Natural killer cell (primary cell): ENCODE measurements at places on chromosomes 2 and 18. TPM values are rescaled to one million over a fixed set of nuclear protein-coding genes. Genes with fewer than 3 reads are reported as not detected.
A peak's percentile ranks its signal among the peaks of the same experiment; 100 is the strongest.

GRCh38 chr2:63772061-63772460 lies 69.6 kb upstream of the UGP2 start:
- no peak for DNase-seq

- DNase-seq: no peak
These were observed 261.5 kb downstream of the PTGR3 start for GRCh38 chr18:74947417-74947816.

The ASXL2 gene
- 27.8 TPM for total RNA-seq

DNA sequence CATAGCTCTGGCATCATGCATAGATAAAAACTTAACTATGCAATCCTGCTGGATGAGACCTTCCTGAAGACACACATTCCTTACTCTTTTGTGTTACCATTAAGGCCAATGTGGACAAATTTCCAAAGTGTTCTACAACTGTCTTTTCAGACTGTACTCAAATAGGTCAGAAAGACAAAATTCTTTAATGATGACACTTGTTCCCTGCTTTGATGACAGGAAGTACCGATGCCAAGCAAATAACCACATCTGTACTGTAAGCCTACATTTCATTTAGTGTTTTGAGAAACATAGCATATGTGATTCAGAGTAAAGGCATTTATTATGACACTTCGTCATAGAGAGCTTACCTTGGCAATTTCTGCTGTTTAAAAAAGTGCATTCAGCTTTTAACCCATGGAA lies 55.0 kb downstream of the PMAIP1 start:
- DNase-seq: no peak

DNA sequence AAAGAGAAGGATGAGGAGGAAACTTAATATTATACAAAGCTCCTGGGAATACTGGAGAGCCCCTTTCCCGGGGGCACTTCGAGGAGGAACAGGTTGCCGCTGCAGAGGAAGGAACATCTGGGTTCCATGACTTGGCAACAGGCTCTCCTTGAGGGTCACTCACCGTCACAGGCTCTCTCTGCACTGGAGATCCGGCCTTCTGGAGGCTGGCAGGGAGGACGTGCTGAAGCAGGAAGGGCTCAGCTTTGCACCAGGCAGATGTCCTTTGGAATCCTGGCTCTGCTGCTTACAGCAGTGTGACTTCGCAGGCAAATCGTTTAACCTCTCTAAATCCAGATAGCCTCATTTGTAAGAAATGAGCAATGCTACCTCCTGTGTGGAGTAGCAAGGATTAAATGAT lies 2.9 kb upstream of the DPYSL5 start:
- DNase-seq: no peak

GRCh38 chr2:156211318-156211717 lies 121.2 kb downstream of the NR4A2 start:
- DNase-seq: no peak

DNA sequence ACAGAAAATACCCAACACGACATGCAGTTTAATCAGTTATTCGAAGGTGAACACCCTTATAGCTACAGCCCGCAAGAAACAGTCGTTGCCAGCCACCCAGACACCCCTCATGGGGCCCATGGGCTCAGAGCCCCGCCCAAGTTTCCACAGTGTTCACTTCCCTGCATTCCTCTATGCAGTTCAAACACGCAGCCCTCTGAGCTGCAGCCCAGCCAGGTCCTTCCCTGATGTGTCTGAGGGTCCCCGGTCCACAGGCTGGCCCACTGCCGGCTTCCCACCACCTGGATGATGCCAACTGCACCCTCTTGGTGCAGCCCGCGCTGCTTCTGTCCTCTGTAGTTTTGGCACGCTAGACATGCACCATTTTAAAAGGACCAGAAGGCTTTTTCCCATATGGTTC lies 87.4 kb downstream of the ZNF516 start:
- DNase-seq: no peak

The WDSUB1 gene
- total RNA-seq: 13.7 TPM

The SCYGR8 gene
- not detected for total RNA-seq

- no peak for DNase-seq
These were observed 73.3 kb upstream of the OTOS start for GRCh38 chr2:240213476-240214421.

- no peak for DNase-seq
These were observed 117.0 kb downstream of the GRB14 start for GRCh38 chr2:164504253-164504652.

DNA sequence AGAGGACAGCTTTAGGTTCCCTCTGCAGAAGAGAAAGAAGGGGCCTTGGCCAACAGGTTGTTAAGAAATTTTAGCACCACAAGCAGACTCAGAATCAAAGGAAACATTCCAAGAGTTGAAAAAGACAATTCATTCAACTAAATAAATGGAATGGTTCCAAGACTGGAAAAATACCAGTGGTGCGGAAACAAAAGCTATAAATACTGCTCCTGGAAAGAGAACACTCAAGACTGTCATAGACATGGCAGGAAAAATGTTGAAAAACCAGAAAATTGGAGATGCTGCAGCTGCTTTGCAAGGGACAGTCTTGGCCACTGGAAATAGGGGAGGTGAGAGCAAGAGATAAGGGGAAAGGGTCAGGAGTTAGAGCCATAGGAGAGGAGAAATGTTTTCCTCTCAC lies 312.7 kb upstream of the CYRIA start:
- DNase-seq: no peak

The COMMD1 gene
- 24.3 TPM for total RNA-seq

DNA sequence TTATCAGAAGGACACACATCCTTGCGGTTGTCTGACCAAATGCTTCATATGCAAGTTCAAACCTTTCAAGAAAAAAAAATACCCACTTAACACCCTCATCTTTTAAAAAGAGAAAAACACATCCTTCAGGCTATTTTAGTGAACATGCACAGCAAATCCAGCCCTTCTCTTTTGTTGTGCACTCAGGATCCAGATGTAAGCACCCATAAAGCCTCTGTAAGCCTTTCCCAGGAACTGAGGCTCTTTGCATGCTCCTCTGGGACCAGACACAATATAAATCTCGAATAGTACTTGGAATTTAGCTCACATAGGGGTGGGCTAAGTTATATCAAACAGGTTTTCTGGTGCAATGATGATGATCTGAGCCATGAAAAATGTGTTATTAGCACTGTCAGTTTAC lies 308.8 kb upstream of the FAM98A start:
- no peak for DNase-seq

GRCh38 chr18:70148039-70148938 lies 57.2 kb downstream of the RTTN start:
- DNase-seq: no peak

DNA sequence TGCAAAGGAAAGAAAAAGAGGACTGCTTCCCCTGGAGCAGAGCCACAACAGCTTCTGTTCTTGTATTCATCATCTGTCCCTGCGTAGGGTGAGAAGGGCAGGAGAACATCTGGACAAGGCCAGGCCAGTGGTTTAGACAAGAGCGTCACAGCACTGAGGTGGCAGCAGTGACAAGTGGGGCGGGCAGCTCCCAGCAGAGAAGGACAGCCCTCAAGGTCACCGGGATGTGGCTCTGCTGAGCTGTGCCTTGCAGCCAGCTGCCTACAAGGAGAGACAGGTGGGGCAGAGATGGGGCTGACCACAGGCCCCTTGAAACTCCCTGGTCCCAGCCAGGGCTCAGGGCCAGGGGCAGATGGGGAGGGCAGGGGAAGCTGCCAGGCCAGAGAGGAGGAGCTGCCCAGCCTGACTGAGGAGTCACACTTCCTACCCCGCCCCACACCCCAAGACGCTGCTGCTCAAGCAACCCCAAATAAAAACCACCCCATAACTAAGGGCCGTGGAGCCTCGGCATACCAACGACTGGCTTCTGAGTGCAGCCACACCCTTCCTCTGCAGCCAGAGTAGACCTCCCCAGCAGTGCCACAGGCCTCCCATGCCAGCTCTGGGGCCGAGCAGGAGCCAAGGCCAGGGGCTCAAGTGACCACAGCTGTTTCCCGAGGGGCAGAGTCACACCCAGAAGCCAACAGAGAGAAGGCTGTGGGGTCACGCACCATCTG lies 5.4 kb downstream of the RAB11FIP5 start:
- DNase-seq: peak; percentile 44

GRCh38 chr18:46485675-46486194 lies 171.3 kb downstream of the LOXHD1 start:
- DNase-seq: no peak

The COL4A3 gene
- total RNA-seq: 1.8 TPM

The CDH20 gene
- total RNA-seq: not detected

The CENPA gene
- 0.38 TPM for total RNA-seq

DNA sequence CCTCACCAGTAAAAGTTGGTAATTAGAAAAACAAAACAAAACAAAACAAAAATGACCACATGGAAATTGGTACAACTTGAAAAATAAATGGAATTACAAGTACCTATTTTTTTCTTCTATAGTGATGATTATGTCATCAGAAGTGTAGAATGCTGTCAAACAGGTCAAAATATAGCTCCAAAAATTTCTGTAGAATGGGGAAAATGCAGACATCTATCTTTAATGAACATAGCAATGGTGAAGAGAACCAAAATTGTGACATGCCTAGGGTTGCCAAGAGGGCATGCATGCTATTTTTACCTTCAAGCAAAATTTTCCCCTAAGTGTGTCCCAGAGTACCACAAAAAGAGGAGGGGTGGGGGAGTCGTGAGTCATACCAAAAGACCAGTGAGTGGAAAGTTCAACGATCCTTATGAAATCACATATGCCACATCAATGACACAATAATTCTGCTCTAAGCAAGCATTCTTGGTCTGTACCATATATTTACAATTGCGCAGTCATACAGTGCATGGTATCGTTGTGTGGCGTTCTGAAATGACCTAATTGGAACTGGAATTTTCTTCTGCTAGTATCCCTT lies 1436.4 kb downstream of the SUCLG1 start:
- no peak for DNase-seq

GRCh38 chr18:2091937-2092336 lies 479.4 kb downstream of the METTL4 start:
- DNase-seq: no peak

DNA sequence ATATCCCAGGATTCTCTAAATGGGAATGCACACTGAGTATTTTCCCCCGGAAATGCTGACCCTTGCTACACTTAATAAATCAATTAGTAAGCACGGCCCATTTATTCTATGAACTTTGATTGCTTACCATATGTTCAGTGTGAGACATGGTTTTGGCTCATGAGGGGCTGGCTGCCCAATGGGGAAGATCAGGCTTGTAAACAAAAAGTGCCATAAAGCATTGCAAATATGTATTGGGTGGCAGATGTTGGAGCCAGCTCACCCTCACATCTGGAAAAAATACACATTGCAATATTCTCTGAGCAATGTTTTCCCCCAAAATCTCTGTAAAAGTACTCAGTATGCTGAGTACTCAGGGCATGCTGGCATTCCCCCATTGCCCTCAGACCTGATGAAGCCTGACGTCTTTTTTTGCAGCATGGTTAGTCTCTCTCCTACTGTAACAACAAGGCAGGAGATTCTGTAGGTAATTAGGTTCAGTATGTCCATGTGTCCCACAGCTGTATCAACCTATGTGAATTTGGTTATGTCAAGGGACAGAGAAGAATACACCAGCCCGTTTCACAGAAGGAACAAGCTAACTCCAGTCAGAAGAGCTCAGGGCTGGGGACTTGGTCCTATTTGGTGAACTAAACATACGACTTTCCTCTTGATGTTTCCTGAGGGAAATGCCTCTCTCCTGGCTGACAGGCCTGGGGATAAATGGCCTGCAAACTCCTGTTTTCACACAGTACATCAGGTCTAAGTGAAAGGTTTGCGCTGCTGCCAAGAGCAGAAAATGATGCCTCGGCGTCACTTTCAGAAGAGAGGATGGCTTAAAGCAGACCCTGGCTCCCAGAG lies 202.4 kb downstream of the INSIG2 start:
- no peak for DNase-seq

- no peak for DNase-seq
These were observed 16.0 kb upstream of the IGFBP5 start for GRCh38 chr2:216711348-216711747.

GRCh38 chr2:1736045-1736444 lies 8.3 kb downstream of the PXDN start:
- DNase-seq: no peak

- no peak for DNase-seq
These were observed 85.9 kb downstream of the CERKL start for GRCh38 chr2:181570833-181571661.

- peak; percentile 6 for DNase-seq
These were observed 4.0 kb downstream of the COPS9 start for GRCh38 chr2:240131941-240132650.

- no peak for DNase-seq
These were observed 32.2 kb upstream of the SPRED2 start for GRCh38 chr2:65464604-65465003.

GRCh38 chr18:68780802-68781635 lies 16.9 kb upstream of the CCDC102B start:
- DNase-seq: no peak

GRCh38 chr2:140023291-140023690 lies 1243.1 kb upstream of the NXPH2 start:
- DNase-seq: no peak

DNA sequence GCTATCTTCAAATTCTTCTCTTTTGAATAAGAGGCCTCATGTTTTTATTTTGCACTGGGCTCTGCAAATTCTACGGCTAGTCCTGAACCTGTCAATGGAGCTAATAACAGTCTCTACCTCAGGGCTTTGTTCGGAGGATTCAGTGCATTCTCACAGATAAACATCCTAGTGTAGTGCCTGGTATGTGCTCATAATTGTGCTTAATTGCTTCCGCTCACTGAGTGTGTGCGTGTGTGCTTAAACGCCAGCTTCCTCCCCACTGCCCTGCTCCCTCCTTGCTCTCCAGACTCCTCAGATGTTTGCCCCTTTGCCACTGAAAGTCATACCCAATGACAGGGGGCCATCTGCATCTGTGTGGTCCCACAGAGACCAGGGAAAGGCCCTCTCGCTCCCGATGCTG lies 6.7 kb downstream of the GYPC start:
- no peak for DNase-seq

The POTEC gene
- total RNA-seq: not detected

GRCh38 chr2:169426069-169426663 lies 53.1 kb upstream of the BBS5 start:
- DNase-seq: no peak

GRCh38 chr2:133490411-133490980 lies 77.8 kb downstream of the NCKAP5 start:
- no peak for DNase-seq

GRCh38 chr18:23689616-23690504 lies 607 bp downstream of the LAMA3 start:
- DNase-seq: no peak

The LYG2 gene
- not detected for total RNA-seq

The GPR35 gene
- 15.7 TPM for total RNA-seq

The NABP1 gene
- 45.7 TPM for total RNA-seq

The TRIM43 gene
- not detected for total RNA-seq

The TFPI gene
- 0.23 TPM for total RNA-seq

DNA sequence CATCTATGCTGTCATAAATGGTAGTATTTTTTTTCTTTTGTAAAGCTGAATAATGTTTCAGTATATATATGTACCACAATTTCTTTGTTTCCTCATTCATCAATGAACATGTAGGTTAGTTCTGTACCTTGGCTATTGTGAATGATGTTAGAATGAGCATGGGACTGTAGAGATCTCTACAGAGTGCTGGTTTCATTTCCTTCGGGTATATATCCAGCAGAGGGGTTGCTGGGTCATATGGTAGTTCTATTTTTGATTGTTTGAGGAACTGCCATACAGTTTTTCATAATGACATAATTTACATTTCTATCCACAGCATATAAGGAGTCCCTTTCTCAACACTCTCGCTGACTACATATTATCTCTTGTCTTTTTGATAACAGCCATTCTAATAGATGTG lies 243.5 kb downstream of the CDH7 start:
- DNase-seq: no peak

- DNase-seq: no peak
These were observed 294.1 kb downstream of the SOCS6 start for GRCh38 chr18:70582981-70583380.

The CYP26B1 gene
- not detected for total RNA-seq
